NCI-H1092 treated with DMSO at 0.1 percent for 48 hours (cell line): ENCODE measurements at places on chromosomes 6 and 20.
A peak's percentile ranks its signal among the peaks of the same experiment; 100 is the strongest.

GRCh38 chr6:33727932-33728331 is 16.4 kb upstream of the UQCC2 start:
- no peak for DNase-seq

- no peak for DNase-seq
Observed at GRCh38 chr6:164531736-164532135, 777.7 kb downstream of the C6orf118 start.

DNA sequence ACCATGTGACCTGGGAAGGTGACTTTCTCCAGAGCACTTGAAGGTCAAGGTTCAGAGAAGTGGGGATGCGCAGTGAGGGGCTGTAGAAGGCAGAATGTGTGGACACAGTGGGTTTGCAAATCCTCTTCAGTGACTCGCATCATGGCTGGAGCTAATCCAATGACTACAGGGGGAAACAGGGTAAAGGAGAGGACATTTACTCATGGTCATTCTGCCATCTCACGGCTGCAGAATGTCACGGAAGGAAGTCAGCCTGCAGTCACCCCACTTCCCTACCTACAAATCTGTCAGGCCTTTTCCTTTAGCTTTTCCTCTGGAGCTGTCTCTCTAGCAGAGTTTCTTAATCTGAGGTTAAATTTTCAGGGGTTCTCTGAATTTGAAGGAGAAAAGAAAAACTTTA is 337.6 kb downstream of the CDC5L start:
- no peak for DNase-seq

- DNase-seq: no peak
Observed at GRCh38 chr6:148085631-148086331, 256.9 kb upstream of the SASH1 start.

DNA sequence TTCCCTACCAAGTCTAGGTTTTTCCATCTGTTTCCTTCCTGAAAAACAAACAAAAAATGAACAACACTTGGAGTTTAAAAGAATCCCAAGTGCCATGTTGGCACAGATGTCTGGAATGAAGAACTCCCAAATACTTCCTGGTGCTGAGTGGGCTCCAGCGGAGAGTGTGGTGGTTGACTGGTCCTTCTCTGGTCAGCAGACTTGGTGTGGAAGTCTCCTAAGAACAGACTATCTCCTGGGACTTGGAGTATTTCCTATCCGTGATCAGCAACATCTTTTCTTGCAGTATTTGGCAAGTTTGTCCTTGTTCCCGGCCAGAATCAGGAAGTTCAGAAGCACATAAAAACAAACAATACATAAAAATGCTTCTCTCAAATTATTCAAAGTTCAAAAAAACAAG is 154.1 kb downstream of the MTFR2 start:
- no peak for DNase-seq

DNA sequence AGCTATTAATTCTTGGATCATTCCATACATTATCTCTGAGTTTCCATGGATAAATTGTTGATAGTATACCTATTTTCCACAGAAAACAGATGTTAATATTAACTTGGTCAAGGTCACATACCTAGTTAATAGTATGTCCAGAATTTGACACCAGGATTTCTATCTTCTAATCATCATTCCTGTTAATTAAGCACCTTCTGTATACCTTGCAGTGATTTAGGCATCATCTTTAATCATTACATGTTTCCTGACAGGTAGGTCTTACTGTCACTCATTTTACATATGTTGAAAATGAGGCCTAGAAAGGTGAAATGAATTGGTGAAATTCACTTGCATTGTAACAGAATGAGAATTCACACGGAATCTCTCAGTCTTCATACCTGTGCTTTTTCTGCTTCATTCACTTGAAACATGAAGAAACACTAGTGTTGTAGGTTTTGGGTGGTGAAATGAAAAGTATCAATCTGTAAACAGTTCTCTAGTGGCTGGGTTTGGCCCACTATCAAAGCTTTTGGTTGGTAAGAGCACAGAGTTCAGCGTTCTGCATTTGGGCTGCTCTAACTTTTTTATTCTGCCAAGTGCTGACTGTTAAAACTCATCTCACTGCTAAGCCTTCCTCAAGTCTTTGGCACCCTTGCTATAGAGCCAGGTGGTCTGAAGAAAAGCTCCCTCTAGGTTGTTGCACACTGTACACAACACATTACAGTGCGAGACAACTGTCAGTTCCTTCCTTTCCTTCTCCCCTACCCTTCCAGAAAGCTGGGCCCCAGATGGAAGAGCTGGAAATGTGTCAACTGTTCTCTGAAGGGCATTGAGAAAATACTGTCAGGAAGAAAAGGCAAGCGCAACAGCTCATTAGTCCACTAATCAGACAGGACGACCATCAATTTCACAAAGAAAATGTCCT is 57.8 kb upstream of the C20orf144 start:
- no peak for DNase-seq

GRCh38 chr6:135358985-135359384 is 138.6 kb downstream of the AHI1 start:
- no peak for DNase-seq

DNA sequence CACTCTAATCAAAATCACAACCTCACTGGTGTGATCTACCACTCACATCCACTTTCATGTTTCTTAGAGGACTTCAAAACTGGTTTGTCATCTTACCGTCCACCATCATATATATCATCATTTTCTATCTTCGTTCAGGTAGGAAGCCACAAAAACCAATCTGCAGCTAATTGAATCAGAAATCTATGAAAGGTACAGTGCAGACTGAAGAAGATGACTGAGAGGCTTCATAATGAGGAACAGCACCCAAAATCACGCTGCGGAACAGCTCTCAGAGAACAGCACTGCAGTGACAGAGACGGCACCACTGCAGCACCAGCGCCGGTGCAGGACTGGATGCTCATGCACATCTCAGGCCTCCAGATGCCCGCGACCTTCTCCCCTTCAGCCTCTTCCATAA is 13.0 kb downstream of the GMDS start:
- no peak for DNase-seq

DNA sequence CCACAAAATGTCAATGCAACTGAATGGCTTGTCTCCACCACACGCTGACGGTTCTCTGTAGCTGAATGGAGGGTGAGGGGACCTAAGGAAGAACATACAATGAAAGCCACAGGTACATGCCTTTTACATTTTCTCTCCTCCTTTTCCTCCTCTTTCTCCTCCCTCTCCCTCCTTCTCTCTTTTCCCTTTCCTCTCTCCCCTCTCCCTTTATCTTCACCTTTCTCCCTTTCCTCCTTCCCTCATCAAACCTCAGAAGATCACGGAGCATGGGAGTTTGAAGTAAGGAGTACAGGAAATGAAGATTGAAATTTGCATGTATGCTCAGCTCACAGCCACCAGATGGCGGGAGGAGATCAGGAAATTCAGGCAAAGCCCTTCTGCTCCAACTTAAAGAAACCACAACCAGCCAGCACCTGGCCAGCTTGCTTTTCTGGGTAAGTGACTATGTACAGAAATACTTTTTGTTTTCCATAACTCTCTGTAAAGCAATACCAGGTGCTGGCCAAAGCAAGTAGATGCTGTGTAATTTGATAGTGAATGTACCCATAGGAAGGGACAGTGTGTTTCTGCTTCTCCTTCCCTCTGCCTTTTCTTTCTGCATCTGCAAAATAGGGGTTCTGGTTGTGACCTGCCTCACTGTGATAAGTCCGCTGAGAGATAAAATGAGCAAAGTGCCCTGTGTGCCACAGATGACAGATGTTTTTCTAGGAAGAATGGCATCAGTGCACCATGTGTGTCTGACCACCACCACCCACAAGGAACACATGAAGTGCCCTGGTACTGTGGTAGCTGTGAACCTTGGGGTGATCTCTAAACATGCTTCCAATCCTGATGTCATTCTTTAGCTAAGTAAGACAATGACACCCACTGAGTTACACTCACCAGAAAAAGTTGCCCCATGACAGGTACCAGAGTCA is 18.6 kb upstream of the FOXO3 start:
- DNase-seq: peak; percentile 61

GRCh38 chr6:156174031-156174890 is 602.9 kb upstream of the ARID1B start:
- DNase-seq: no peak

GRCh38 chr6:137767911-137768690 is 99.0 kb upstream of the TNFAIP3 start:
- DNase-seq: no peak

GRCh38 chr20:40639132-40639531 is 49.9 kb downstream of the MAFB start:
- DNase-seq: no peak

DNA sequence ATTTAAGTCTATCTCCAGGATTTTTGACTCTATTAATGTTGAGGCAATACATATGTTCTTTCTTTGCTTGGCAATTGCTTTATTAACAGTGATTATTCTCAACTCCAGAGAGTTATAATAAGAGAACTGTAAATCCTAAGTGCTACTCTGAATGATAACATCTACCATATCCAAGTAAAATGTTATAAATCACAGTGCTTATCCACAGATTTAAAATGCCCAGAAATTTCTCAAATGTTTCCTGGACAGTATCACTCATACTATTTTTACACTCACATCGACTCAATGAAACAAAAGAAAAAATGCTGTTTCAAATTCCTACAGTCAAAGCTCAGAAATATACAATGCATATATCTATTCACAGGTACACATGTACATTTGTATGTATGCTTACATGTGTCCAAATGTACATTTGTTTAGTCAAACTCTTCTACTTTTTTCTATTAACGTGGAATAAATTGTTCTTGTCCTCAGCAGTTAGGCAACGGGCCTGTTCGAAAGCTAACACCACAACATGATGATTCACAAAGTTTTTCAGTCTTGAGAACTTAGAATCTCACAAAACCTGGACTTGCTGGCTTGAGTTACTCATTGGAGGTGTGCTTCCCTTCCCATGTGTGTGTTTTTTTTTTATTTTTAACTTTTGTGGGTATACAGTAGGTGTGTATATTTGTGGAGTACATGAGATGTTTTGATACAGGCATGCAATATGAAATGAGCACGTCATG is 193.0 kb downstream of the GJA10 start:
- DNase-seq: no peak

GRCh38 chr6:12943549-12943948 is 227.0 kb downstream of the PHACTR1 start:
- DNase-seq: no peak

- peak; percentile 6 for DNase-seq
Observed at GRCh38 chr6:79538106-79538971, 1.1 kb upstream of the LCA5 start.

- peak; percentile 2 for DNase-seq
Observed at GRCh38 chr6:135922746-135923145, 71.2 kb downstream of the PDE7B start.

- no peak for DNase-seq
Observed at GRCh38 chr6:139577763-139578604, 203.5 kb upstream of the CITED2 start.

DNA sequence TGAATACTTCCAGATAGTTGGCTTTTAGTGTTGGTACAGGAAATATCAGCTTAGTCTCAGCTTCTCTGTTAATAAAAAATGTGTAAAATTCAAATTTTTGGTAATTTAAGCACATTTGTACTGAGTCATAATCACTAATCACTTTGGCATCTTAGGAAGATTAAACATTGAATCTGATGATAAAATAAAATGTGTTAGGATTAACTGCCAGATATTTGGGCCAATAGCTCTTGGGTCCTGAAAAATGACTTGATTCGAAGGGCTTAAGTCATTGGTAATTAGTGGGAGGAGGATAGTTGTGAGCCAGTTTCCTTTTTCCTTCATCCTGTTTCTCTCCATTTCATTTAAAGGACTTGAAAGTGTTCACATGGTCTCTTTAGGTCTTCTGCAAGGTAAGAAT is 426.1 kb downstream of the RFPL4B start:
- no peak for DNase-seq

- DNase-seq: no peak
Observed at GRCh38 chr6:100022847-100023246, 28.8 kb upstream of the MCHR2 start.

DNA sequence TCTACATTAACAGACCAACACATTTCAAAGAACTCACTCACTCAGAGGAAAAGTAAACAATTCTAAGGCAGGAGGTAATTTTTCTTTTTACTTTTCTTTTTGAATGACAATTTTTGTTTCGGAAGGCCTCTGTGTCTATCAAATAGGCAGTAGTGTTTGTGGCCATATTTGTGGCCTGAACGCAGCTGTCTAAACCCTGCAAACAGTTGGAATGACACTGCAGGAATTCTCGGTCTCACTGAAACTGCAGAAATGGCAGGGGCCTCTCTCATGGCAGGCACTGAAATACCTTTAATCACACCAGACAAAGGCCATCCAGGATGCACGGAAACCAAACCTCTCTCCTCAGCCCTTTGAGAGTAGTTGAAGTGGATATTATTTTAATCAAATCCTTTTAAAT is 30.4 kb downstream of the FYN start:
- DNase-seq: no peak

- DNase-seq: no peak
Observed at GRCh38 chr6:2980465-2980855, 9.1 kb upstream of the SERPINB6 start.

DNA sequence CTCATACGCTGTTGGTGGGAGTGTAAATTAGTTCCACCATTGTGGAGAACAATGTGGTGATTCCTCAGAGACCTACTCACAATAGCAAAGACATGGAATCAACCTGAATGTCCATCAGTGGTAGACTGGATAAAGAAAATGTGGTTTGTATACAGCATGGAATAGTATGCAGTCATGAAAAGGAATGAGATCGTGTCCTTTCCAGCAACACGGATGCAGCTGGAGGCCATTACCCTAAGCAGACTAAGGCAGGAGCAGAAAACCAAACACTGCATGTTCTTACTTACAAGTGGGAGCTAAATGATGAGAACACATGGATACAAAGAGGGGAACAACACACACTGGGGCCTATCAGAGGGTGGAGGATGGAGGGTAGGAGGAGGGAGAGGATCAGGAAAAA is 54.6 kb downstream of the SYNJ2 start:
- DNase-seq: no peak

- DNase-seq: no peak
Observed at GRCh38 chr6:151111670-151112069, 128.1 kb upstream of the AKAP12 start.

DNA sequence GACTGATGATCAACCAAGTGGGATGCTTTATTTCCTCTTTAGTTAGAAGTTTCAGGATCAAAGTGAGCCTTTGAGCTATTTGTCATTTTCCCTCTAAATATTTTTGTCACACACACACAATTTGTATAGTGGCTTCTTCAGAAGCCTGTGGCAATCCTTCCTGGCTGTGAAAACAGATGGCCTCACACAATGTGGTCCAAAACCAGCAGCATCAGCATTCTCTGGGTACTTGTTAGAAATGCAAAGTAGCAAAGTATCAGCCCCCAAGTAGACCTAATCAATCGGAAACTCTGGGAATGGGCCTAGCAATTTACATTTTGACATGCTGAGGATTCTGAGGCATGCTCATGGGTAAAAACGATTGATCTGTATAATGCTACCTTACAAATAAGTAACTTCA is 115.9 kb downstream of the PAX1 start:
- no peak for DNase-seq

DNA sequence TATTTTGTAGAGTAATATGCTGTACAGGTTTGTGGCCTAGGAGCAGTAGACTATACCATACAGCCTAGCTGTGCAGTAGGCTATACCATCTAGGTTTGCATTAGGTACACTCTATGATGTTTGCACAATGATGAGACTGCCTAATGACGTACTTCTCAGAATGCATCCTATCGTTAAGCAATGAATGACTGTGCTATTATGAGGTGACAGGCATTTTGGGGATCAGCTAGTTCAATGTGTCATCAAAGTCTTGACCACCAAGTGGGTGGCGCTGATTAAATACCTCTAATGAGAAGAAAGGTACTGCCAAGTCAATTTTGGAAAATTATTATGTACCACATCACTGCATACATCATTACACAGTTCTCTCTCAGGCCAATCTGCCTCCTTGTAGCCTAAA is 190.2 kb downstream of the BACH2 start:
- no peak for DNase-seq

GRCh38 chr6:122692175-122692598 is 82.0 kb downstream of the PKIB start:
- DNase-seq: no peak
